Inflammatory macrophage treated with lipopolysaccharide for 4 hours (primary cell): ENCODE measurements at places on chromosomes 5 and 9.

DNA sequence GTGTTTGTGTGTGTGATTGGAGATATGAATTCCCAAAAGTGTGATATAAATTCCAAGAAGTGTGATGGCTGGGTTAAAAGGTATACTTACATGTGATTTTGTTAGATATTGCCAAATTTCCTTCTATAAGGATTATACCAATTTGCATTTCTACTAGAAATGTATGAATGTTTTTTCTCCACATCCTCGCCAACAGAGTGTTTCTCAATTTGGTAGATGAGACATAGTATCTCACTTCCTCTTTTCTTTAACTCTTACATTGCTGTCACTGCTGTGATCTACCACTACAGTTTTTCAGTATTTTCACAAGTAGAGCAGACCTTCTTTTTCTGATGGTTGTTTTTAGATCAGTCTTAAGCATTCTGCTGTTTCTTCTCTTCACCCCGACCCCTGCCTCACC, 111.3 kb downstream of the FER start:
- peak; percentile 91 for DNase-seq

DNA sequence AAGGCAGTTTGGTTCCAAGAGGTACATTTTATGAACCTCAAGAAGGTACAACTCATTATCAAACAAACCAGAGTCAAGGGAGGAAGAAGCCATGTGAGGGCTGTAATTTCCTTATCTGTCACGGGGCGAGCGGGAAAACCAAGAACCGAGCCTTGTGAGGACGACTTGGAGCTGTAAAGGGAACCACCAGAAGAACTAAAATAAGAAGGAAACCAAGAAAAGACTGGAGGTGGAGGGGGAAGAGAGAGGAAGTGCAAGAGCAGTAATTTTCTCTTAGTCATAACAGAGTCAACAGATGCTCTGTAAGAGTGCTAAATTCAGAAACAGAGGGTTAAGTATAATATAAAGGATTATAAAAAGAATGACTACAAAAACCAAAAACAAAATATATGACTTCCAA, 127.1 kb downstream of the DIRAS2 start:
- DNase-seq: peak; percentile 93

DNA sequence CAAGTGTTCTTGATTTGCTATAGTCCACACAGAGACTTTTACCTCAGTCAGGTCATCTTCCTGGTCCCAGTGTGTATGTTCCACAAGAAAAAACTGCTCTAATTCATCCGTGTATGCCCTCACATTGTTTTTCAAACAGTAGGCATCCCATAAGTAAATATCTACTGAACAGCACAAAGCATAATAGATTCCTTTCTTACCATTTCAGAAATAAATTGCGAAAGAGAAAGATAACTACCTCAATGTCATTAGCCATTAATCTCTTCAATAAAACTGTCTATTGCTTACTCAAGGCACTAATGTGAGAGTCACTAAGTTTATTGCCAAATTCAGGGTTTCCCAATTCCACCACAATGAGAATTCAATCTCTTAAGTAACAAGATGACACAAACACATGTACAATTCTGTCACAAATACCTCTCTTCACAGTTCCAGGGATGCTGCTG, 9.6 kb downstream of the FBXW2 start:
- peak; percentile 97 for DNase-seq

- DNase-seq: no peak
These were observed 24.9 kb downstream of the VAV2 start for GRCh38 chr9:133967024-133967741.

GRCh38 chr9:121368745-121369144, 1.3 kb downstream of the STOM start:
- DNase-seq: peak; percentile 65

GRCh38 chr5:115541611-115542010, 3.0 kb downstream of the FEM1C start:
- no peak for DNase-seq

GRCh38 chr9:105052346-105052745, 124.4 kb upstream of the ABCA1 start:
- peak; percentile 83 for DNase-seq

DNA sequence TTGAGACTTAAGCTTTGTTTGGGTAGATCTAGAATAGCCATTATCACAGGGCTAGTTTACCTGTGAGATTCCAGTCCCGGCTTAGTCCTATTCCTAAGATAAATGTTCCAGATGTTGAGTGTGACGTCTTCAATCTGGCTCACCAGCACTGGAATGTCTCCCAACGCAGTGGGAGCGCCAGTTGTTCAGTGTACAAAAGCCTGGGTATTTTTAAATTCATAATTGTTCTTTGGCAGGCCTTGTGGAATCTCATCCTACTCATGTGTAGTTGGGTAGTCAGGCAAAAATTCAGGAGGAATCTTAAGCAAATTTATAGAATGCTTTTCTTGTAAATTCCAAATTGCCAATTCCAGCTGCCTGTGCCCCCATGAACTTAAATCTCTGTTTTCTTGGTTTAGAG, 272.6 kb upstream of the KCNN2 start:
- no peak for DNase-seq

GRCh38 chr5:110880413-110880812, 141.6 kb downstream of the SLC25A46 start:
- no peak for DNase-seq
